ENCODE measurements at places on chromosomes 4 and X.
A peak's percentile ranks its signal among the peaks of the same experiment; 100 is the strongest.

DNA sequence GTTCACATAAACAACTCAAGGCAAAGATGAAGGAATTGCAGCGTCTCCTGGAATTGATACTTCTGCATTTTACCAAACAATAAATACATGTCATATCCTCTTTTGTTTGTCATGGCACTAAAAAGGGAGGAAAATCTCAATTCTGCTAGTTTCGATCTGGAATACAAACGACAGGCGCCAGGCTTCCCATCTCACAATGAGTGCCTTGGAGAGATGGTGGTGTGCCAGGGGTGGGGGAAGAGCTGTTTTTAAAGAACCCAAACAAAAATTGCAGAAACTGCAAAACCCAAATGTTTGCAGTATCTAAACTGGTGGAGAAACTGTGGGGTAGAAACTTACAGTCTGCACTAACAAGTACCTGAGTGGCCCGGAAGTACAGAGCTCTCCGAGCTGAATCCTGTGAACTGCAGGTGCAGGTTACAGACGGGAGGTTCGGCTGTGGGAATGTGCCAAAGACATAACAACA is 53.0 kb upstream of the KLF3 start:
- no peak for DNase-seq

DNA sequence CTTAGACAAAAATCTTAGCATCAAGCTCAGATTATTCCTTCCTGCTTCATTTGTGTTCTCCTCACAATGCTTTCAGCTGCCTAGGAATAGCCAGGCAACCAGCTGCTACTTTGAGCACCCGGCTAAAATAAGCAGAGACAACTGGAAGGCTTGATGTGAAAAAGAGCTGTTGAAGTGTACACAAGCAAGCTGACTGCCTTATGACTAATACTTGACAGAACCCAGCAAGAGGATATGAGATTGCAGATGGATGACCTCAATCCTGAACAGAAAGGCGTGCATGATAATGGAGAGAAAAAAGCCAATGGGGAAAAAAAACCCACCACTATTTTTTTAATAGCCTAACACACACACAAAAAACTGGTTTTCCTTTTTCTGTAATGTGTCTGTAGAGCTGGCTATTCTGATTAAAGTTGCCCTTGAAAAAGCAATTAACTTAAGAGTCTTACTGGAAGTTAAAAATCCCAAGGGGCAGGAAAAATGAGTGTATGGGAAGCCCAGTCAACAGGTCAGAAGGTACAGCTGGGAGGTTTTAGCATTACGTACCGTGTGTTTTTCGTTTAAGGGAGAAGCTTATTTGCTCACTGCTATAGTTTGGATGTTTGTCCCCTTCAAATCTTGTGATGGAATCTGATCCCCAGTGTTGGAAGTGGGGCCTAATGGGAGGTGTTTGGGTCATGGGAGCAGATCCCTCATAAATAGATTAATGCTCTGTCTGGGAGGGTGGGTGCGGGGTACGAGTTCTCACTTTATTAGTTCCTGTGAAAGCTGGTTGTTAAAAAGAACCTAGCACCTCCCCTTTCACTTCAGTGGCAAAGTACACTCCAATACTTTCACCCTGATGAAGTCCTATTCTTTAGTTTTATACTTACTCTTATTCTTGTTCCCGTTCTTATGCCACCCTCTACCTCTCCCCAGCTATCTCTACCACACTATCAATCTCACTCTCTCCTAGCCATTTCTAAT is 37.1 kb upstream of the HERC6 start:
- peak; percentile 89 for DNase-seq

- DNase-seq: no peak
Observed at GRCh38 chr4:42271096-42271495, 118.6 kb upstream of the BEND4 start.

GRCh38 chr4:170425521-170426143 is 335.9 kb upstream of the AADAT start:
- no peak for DNase-seq

- peak; percentile 23 for DNase-seq
Observed at GRCh38 chr4:75895744-75896314, 6.4 kb downstream of the PPEF2 start.

GRCh38 chr4:63589796-63590195 is 819.5 kb downstream of the TECRL start:
- no peak for DNase-seq

DNA sequence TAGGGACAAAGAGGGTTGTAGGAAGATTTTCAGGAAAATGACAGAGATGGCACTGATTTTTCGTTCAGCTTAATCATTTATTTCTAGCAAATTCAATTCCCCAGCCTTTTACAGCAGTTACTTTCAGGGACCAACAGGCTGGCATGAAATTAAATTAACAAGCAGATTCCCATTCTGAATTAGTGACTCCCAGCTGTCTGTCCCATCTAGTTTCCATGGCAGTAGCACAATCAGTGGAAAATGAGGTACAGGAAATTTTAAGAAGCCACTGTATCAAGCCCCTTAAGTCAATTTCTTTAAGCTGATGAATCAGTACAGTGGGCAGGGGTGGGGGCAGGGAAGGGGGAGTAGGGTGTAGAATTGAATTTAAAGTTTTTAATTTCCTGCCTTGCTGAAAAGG is 121.1 kb upstream of the TEX13C start:
- DNase-seq: no peak

GRCh38 chr4:121192480-121192879 is 28.4 kb upstream of the TNIP3 start:
- peak; percentile 43 for DNase-seq
